ENCODE measurements at places on chromosomes 13 and 19.
A peak's percentile ranks its signal among the peaks of the same experiment; 100 is the strongest.

DNA sequence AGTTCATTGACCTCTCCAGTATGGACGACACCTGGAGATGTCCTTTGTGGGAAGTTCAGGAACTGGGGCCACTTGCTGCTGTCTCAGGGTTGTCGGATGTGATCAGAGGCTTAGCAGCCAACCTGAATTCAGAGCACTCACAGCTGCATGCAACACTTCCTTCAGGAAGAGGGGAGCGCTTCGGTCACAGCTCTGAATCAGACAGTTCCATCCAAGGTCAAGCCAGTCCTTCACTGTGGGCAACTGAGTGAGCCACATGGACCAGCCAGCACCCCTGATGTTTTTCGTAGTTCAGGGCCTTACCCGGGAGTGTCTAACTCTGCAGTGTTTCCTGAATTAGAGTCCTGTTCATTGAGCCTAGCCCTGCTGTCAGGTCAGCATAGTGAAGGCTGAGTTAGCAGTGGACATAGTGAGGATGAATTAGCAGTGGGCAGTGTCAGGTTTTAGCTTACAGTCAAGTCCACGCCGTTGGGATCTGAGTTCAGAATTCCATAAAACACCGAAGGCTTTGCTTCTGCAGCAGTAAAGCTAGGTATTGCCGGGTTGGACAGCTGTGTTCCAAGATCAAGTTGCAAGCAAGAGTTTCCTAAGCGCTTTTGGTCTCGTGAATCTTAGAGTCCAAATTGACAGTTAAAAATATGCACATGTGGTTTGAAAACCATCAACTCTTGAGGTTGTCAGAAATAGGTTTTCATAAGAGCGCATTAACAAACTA is 5.1 kb downstream of the ZNF555 start:
- no peak for DNase-seq

DNA sequence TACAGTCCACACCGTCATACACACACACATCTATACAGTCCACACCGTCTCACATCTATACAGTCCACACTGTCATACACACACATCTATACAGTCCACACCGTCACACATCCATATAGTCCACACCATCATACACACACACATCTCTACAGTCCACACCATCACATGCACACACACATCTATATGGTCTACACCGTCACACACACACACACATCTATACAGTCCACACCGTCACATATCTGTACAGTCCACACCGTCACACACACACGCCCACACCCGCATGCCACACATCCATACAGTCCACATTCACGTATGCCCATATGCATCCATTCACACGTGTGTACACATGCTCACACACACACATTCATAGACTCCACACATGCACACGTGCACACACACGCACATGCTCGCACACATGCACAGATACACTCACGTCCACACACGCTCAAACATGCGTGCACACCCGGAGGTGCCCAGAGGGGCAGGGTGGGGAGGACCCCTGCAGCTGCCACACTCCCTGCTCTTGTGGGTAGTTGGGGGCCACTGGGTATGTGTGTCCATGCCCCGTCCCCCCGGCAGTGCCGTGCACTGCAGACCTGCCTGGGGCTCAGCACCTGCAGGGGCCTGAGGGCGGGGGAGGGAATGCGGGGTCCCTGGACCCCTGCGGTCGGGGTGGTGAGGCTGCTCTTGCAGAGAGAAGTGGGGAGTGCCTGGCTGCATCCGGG is 29.2 kb downstream of the PIAS4 start:
- no peak for DNase-seq

DNA sequence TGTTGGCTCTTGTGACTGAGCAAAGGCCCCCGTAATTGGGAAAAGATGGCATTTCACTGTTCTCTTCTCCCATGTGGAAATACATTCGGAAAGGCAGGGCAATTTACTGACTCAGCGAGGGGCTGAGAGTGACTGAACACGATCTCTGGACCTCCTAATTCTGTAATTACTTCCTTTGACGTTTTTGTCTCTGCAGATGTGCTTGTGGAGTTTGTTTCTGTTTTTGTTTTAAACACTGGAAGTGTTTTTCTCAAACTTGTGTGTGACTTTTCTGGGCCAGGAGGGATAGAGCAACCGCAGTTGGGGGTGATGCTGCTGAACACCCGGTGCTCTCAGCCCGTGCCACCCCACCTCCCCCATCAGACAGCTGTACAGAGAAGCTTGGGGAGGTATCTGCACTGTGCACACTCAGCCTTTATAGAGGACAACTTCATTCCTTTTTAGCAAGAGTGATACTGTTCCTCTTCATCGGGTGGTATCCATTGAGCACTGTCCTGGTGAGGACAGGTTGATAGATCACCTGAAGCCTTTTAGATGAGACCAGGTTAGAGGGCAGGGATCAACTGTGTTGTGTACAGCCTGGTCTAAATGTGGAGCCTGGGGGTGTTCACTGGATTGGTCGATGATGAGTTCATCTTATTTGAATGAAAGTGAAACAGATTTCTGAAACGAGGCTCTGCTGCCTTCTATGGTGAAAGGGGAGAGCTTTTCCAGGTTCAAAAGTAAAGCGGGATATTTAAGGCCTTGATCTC is 117.4 kb downstream of the ESD start:
- peak; percentile 21 for DNase-seq

DNA sequence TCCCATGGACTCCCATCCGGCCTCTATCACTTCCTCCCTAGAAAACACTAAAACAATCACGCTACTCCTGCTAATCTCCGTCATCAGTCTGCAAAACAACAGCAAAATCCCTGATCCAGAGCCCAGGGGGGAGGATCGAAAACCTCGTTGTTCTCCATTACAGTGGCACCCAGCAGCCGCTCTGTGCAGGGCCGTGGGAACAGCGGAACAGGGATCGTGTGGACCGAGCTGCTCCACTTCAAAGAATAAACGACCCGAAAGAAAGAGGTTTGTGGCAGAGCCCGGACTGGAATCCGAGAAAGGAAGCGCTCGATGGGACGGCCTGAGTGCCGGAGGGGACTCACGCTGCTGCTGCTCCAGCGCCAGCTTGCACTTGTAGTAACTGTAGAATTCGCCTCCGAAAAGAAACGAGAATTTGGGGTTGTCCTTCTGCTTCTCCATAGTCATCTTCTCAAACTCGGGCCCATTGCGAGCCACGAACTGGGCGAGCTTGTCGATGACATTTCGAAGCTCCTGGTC is 652 bp downstream of the CHERP start:
- DNase-seq = no peak

DNA sequence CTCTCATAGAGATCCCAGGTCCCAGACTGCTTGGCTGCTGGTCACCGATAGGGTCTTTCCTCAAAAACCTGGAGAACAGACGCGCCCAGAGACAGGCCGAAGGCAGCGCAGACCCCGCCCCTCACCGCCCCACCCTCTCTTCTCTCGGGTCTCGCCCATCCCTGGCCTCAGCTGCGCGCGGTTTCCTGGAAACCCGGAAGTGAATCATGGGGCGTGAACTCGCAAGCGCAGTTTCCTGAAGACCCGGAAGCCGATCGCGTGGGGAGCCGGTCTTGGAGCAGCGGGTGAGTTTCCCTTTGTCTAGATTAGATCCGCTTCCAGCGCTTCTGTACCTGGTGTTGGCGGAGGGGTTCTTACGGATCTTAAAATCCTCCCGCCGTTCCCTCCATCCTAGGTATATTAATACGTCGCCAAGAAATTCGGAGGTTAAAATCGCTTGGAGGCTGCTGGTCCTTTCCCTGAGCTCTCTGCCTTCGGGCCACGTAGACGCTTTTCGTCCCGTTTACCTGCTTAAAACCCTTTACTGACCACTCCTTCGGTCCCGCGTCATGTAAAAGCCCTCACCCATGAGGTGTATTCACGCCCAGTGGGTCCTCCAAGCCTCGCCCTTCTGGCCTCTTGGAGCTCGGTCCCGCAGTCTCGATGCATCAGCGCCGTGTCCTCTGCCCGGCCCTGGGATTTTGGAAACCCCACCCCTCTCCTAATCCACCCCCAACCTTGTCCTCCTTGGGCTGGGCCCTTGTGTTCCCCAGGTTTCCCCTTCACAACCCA is at the start of gene ZNF578:
ZNF578 (plus strand) TSS at position 230 of the 771 bp plus-strand sequence. CDS start 48,293 bp downstream, outside the sequence.
- DNase-seq = peak; percentile 77

- DNase-seq = no peak
Measured at GRCh38 chr13:44770951-44771350, 194.8 kb upstream of the TSC22D1 start.

GRCh38 chr19:7355871-7356270 is 7.1 kb downstream of the ARHGEF18 start:
- DNase-seq = no peak

- DNase-seq = no peak
Measured at GRCh38 chr13:113561417-113562084, 23.0 kb upstream of the TFDP1 start.

DNA sequence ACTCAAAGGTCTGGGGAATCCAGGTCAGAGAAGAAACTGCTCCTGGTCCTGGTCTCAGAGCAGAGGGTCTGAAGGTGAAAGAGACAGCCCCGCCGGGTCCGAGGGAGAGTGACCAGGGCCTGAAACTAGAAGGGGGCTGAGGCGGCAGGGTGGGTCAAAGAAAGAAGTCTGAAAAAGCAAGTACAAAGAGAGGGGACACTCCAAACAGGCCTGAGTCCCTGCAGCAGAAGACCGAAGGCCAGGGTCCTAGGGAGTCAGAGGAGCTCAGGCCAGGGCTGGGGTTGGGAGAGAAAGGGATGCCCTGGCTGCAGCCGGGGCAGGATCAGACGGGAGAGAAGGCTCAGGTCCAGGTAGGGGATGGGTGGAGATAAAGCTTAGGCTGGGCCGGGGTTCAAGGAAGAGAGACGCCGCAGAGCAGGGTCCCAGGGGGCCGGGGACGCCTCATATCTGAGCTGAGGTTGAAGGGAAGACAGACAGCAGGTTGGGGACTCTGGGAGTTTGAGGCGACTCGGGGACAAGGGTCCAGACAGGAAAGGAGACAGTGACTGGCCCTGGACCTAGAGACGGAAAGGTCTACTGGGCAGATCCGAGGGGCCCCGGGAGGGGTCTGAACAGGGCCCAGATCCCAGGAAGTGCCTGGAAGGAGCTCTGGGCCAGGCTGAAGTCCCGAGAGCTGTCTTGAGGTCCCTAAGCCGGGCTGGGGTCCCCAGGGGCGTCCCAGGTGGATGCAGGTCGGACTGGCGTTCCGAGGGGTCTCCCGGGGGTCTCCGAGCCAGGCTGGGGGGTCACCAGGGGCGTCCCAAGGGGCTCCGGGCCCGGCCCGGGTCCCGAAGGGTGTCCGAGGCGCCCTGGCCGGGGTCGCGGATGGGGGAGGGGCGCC is 795 bp downstream of the MLLT1 start:
- no peak for DNase-seq

- no peak for DNase-seq
Measured at GRCh38 chr19:14406645-14407401, 12.3 kb downstream of the DDX39A start.

- DNase-seq = no peak
Measured at GRCh38 chr13:98547455-98547854, 29.5 kb downstream of the STK24 start.

Data from stimulated activated CD4-positive, alpha-beta T cell treated with anti-CD3 and anti-CD28 coated beads, Interleukin-1b, Interleukin-23, amount 100 ng/mL, for 48 hours (primary cell).